Kidney (tissue), 22 donors: ENCODE measurements at places on chromosomes 2 and 18. TPM values are rescaled to one million over a fixed set of nuclear protein-coding genes. Genes with fewer than 3 reads are reported as not detected.

Gene LONRF2
- 1.1 TPM for polyA plus RNA-seq

Gene CELF4
- polyA plus RNA-seq: 1.5 TPM

Gene TP53I3
- polyA plus RNA-seq: 85.0 TPM

- no peak for DNase-seq
Observed at GRCh38 chr2:96687711-96688640, 45.4 kb downstream of the FER1L5 start.

- DNase-seq: no peak
Observed at GRCh38 chr2:143926736-143927135, 593.2 kb downstream of the ZEB2 start.

- no peak for DNase-seq
Observed at GRCh38 chr2:11103984-11104793, 51.1 kb upstream of the SLC66A3 start.

DNA sequence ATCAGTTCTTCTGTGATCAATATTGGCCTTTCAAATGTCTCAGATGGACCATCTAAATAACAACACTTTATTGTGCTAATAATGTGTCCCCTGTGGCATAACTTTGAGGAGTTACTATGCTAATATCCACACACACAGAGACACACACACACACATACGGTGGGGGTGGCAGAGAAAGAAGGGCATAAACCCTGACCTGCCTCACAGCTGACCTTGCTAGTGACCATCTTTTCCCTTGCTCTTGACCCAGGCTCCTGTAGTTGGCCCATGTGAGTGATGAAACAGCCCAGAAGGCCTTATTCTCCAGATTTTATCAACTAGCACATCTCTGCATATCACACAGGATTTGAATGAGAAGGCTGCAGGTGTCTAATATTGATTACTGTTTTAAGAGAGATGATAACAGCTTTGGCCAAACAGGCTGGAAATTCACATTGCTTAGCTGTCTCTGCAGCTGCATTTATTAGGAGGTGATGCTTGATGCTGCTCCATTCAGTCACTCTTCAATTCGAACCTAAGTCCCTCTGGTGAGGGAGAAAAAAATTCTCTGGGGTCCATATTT, 176.4 kb downstream of the ACTR3 start:
- DNase-seq: no peak

- DNase-seq: no peak
Observed at GRCh38 chr2:96167407-96168013, 22.3 kb upstream of the DUSP2 start.

DNA sequence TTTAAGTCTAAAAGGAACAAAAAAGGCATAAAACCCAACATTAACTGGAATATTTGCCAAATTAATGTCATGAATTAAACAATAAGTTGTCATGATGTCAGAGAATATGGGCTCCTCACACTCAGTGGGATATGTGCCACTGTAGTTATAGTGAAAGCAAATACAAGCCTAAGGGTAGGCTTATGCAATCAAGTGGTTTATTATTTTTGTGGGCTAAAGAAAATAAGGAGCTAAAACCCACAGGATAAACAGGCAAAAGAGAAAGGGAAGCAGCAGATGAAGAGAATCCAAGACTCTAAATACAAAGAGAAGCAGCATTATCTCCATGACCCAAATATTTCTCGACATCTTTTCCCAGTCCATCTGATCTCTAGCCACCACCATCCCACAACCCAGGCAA, 17.5 kb downstream of the YWHAQ start:
- no peak for DNase-seq

DNA sequence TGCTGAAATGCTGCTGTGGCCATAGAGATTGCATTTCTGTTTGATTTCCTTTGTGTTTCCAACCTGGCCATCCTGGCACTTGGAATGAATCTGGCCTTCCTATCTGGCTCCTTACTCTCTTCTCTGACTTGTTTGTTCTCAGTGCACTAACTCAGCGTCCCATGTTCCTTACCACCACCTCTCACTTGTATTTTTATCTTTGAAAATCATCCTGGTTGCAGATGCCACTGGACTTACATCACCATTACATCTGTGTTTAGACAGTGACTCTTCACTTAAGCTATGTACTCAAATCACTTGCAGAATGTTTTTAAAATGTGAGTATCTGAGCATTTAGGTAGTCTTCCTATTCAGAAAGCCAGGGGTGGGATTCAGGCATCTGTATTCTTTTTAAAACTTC, 239.5 kb downstream of the WDR7 start:
- DNase-seq: no peak

DNA sequence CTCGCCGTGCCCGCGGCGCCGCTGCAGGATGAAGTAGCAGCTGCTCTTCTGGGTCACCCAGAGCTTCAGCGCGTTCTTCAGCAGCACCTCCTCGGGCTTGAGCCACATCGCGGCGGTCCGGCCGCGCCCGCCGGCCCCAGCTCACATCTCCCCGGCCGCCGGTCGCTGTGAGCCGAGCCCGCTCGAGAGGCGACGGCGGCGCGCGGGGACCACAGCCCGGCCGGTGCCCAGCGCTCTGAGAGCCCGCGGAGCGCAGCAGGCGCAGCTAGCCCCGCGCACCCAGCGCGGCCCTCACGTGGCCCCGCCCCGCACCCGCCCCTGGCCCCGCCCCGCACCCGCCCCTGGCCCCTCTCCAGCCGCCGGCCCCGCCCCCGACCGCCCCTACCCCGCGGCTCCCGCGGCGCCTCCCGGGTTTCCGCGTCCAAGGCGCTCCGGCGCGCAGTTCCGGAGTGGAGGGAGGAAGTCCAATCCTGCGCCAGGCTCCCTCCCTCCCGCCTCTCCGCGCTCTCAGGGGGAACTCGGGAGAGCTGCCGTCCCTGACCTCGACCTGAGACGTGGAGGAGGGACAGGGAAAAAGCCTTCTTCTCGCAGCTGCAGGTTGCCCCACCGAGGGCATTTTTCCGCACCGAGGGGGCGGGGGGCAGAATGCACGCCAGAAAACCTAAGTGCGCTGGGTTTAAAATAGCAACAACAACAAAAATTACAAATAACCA, at the start of gene TBC1D8:
Gene TBC1D8 (minus strand): TSS at position 237 of the 713 bp plus-strand sequence. CDS start 129 bp downstream, at position 108.
- peak; percentile 94 for DNase-seq

- no peak for DNase-seq
Observed at GRCh38 chr2:241103176-241103595, 1.1 kb upstream of the MTERF4 start.

GRCh38 chr2:118632921-118633320, 214.5 kb downstream of the EN1 start:
- no peak for DNase-seq

DNA sequence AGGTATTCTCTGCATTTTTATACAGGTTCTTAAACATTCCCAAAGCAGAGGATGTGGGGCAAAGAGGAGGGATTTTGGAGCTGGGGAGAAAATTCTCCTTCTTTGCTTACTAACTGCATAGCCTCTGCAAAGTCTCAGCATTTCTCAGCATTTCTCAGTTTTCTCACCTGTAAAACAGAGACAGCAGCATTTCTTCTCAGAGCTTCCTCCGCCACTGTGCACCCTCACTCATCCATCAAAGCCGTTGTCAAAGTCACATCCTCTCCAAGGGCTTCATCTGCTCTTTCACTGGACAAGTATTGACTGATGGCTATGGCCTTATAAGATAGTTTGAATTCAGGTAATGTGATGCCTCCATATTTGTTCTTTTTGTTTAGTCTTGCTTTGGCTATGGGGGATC, 17.4 kb downstream of the MYO7B start:
- DNase-seq: no peak

GRCh38 chr2:11899264-11899818, 152.9 kb downstream of the LPIN1 start:
- no peak for DNase-seq

- DNase-seq: no peak
Observed at GRCh38 chr18:24546307-24546706, 85.9 kb downstream of the HRH4 start.

DNA sequence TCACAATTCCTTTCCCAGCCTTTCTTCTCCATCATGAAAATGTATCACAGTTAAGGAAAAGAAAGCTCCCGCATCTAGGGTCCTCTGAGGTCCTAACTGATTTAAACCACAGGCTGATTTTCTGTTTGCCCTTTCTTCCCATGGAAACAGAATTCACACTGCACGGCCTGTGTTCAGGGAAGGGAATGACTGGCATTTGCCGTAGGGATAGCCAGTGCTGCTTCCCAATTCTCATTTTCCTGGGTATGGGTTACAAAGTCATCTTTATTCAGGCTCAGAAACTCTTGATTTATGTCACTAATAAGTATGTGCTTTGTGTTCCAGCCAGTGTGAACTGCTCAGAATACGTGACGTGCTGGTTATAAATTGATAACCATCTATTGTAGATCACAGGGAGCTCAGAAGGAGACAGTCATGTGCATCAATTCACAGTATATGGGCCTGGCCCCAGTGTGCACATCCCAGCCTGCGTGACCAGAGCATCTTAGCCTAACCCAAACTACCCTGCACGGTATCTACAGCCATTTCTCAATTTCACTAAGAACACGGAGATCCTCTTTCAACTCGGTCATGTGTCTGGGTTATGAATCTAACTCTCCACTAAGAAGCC, 163.3 kb downstream of the LRRC30 start:
- no peak for DNase-seq

- peak; percentile 81 for DNase-seq
Observed at GRCh38 chr2:242020196-242021004, 150.9 kb downstream of the RTP5 start.

GRCh38 chr2:26640331-26640745, 828 bp downstream of the CIB4 start:
- DNase-seq: peak; percentile 37

- peak; percentile 56 for DNase-seq
Observed at GRCh38 chr2:237213315-237214022, 127.8 kb downstream of the COPS8 start.

GRCh38 chr2:88724643-88725332, 33.3 kb downstream of the RPIA start:
- peak; percentile 69 for DNase-seq

DNA sequence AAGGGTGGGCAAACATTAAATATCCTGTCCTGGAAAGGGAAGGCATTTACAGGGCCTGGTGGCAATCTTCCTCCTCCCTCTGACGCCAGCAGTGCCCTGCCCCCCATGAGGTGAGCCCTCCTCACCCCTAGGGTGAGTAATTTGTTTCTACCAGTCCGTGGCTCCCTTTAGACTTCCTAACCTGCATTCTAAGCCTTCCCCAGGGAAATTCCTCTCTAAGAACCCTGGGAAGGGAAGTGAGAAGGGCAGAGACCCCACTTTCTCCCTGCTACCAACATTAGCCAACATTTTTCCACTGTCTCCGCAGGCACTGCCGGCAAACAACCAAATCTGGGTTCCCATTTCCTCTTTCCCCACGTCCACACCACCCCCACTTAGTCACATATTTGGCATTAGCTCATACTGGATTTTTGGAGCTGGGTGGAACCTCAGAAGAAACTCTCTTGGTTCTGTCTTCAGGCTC, 69.3 kb downstream of the NRP2 start:
- no peak for DNase-seq

DNA sequence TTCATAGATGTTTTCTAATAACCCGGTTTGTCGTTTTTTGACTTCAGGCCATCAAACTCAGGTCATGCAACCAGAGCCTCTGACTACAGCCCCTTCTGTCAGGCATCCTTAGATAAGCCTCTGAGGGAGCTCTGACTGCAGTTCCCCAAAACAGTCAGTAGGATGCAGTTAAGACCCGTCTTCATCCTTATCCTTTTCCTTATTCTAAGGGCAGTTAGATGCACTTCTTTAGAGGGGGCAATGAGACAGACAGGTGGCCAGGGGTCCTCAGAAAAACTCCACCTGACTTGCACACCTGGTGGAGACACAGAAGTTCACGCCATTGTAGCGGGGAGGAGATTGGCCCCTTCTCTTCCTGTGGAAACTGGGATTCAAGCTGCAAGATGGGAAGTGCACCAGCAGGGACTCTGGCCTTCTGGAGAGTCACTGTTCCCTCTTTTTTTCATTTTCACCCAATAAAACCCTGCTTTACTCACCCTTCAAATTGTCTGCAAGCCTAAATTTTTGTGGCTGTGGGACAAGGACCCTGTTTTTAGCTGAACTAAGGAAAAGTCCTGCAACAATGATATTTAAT, 104.8 kb upstream of the TFPI start:
- no peak for DNase-seq

DNA sequence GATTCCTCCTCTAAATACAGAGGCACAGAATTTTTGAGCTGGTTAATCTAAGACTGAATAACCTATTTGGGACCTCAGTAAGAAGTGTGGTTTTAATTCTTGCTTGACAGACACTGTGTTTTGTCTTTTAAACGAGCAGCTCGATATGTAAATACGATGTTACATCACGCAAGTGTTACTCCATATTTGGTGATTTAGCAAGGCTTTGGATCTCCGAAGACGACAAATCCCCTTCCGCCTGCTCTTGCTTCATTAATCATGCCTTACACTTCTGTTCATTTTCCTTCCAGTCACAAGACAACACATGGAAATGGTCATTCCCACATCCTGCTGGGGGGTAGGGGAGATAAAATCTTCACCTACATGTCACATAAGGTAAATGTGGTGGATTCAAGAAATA, 9.4 kb downstream of the BCL11A start:
- no peak for DNase-seq

- no peak for DNase-seq
Observed at GRCh38 chr2:224479826-224480225, 77.9 kb upstream of the FAM124B start.

DNA sequence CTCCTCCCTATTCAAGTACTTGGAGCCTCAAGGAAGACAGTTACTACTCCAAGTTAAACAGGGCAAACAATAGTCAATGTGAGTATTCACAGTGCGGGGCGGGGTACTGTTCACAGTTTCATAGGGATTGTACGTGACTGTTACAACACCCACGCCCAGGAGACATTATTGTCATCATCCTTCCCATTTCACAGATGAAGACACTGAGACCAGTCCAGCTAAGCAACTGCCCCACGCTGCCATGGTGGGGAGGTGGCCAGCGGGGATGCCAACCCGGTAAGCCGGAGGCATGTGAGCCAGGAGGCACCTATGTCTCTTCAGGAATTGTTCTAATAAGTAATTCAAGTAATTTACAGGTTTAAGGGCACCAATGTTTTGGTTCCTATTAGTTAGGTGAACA, 982 bp downstream of the HJURP start:
- DNase-seq: no peak

GRCh38 chr2:160918906-160919503, 241.2 kb upstream of the TANK start:
- peak; percentile 38 for DNase-seq

GRCh38 chr2:63692002-63692606, 103.3 kb downstream of the MDH1 start:
- peak; percentile 54 for DNase-seq
